ENCODE measurements at places on chromosomes 7 and 10.

DNA sequence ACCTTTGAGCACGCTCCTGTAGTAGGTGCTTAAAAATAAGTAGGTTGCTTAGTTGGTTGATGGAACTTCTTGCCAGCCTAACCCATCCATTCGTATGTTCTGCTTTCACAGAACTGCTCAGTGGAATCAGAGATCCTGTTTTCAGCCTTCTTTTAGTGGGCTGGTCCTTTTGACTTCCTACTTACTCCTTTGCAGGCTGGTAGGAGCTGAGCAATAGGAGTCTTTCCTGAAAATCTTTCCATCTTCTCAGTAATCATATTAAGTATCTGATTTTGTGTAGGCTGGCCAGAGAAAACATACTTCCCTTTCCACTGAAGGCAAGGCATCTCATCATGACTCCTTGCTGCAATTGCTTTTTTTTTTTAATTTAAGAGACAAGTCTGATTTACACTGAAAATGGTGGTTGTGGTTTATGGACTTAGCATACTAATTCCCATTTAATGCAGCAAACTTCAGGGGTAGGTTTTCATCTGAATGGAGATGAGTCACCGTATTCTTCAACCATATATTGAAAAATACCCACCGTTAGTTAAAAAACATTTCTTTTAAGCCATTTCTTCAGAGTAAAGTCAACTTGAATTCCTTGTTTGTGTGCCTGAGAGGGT, 208.0 kb downstream of the ZNF365 start:
- DNase-seq = no peak

GRCh38 chr7:33932832-33933468, 27.6 kb downstream of the BMPER start:
- peak; percentile 83 for DNase-seq

DNA sequence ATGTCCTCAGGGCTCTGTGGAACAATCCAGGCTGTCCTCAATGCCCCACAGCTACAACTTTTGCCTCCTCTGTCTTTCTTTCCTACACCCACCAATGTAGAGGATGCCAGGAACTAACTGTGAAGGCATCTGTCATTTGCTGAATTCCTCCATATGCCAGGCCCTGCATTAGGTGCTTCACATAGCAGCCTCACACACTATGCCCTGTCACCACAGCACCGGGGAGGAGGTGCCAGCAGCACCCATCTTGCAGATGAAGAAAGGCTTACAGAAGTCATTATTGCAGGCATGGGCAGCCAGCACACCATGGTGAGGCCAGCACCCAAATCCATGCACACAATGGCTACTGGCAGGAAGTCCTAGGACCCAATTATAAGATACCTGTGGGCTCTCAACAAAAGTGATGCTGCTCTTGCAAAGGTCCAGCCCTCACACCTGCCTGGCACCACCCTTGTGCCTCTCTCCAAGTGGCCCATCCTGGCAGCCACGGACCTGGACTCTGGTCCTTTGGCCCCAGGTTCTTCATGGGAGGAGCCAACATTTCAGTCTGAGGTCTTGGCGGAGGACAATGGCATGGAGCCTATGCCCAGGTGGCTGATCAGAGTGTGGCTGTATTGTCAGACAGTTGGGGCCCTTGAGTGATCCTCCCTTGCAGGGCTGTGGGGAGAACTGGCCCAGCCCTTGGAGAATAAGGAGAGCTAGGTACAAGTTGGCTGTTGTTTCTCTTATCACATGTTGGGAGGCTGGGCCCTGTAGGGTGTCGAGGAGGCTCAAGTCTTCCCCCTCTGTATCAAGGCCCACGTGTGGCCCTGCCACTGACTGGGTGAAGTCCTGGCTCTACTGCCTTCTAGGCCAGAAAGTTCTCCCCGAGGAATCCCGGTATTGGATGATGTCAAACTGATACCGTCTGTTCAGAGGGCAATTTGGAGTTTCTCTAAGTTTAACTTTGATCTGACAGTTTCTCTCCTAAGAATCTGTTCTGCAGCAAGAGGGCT, 14.4 kb upstream of the MYL7 start:
- no peak for DNase-seq

DNA sequence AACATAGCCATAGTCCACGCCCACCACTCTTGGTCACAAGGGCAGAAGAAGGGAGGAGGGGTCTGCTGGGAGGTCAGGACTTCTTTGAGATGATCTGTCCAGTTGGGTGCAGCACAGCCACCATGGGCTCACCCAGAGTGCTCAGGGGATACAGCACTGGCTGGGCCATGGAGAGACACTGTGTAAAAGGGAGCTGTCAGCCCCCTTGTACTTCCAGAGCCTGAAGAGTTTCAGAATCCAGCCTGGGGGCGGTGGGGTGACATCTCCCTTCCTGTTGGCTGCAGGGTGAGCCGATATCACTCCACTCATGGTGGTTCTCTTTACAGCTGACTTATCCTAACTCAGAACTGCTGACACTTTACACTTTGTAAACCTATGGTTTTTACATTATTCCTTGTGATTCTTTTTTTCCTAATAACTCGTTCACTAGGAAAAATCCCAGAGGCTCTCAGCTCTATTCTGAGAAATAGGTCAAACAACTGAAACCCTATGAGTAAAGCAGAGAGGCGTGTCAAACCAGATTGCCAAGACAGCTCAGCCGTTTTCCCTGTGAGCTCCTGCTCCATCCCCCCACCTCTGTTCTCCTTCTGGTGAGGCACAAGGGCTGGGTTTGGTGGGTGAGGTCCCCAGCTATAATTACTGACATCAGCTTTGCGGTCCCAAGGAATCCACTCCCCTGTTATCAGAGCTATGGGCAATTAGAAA, 3.2 kb upstream of the MRPS24 start:
- DNase-seq = peak; percentile 35

GRCh38 chr7:158272509-158273137, 315.0 kb downstream of the PTPRN2 start:
- no peak for DNase-seq

DNA sequence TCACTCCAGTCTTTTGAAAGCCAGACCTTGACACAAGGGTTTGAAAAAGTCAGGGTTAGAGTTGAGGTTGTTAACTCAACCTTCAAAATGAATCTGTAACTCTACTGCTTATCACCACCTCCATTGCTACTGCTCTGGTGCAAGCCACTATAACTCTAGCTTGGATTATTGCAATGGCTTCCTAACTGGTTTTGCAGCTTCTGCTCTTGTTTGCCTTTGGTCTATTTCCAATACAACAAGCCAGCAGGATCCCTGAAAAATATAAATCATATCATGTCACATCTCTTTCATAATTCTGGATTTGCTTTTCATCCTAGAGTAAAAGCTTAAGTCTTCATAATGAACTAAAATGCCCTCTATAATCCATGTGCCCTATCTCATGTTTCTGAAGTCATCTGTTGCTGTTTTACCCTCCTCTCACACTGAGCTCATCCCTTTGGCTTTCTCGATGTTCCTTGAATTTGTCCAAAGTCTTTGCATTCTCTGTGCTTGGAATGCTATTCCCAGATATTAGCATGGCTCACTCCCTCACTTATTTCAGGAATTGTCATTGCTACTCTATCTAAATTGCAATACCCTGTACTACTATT, 10.9 kb downstream of the TAS2R60 start:
- DNase-seq = no peak
